GM12878 (cell line): ENCODE measurements at places on chromosomes 5 and 9. TPM values are rescaled to one million over a fixed set of nuclear protein-coding genes. Genes with fewer than 3 reads are reported as not detected.

DNA sequence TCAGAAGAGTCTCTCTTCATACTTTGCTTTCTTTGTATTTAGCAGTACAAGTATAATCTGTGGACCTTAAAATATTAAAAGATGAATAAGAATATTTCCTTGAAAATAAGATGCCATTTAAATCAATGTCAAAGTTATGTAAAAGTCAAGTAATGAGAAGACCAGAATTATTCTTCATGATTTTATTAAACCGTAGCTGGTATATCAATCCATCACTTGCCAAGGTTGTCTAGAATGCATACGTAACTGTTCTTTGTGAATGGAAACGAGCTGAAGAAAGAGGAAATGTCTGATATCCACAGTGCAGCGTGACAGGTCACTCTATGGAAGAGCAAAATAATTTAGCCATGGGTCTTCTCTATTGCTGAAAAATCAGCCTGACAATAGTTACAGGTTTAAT is 488.7 kb upstream of the CCNG1 start:
- H3K36me3 ChIP-seq = no peaks in the 10 kb centered on the region
- H3K4me1 ChIP-seq = no peaks in the 10 kb centered on the region
- no peak overlapping the region for H3K27ac ChIP-seq
- no peaks in the 10 kb centered on the region for H3K27me3 ChIP-seq

- no peak for DNase-seq
- no peaks in the 10 kb centered on the region for H3K27me3 ChIP-seq
- no peak overlapping the region for H3K27ac ChIP-seq
- H3K4me1 ChIP-seq = no peaks in the 10 kb centered on the region
- H3K36me3 ChIP-seq = no peaks in the 10 kb centered on the region
- H3K4me3 ChIP-seq = no peak overlapping the region
Observed at GRCh38 chr9:98558575-98558974, 150.2 kb downstream of the GABBR2 start.

SLC25A2 gene
- 0.44 and 0.58 TPM in 2 replicates for total RNA-seq

GRCh38 chr9:16544842-16545241 is 325.6 kb downstream of the BNC2 start:
- no peaks in the 10 kb centered on the region for H3K4me1 ChIP-seq
- no peak for DNase-seq
- no peaks in the 10 kb centered on the region for H3K36me3 ChIP-seq
- no peak overlapping the region for H3K4me3 ChIP-seq
- no peaks in the 10 kb centered on the region for H3K27me3 ChIP-seq

DNA sequence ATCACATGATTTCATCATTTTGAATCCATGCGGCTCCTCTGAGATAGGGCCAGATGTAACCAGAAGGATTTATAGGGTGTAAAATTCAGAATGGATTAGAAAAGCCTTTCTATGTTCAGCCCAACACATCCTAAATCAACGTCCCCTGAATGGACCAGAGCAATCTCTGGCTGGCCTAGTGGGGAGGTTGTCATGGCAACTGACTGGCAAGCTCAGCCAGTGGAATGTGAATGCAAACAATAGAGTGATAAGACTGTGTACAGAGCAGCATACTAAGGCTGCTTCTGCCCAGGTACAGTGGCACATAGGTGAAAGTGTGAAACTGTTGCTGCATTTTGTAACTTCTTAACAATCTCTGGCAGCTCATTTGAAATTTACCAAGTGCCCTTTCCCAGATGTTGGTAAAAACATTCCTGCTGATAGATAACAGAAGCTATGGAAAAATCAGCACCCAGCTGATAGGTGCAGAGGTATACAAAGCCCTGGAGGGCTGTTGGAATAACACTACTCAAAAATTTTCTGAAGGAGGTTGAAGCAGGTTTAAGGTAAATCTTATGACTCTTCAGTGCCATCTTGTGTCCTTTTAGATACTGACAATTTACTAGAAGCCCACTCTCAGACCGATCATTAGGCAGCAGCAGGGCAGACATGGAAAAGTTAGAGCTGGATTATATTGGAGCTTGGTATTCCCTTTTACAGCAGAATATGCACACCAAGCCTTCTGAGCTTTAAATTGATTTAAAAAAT is 267.2 kb downstream of the RAB3C start:
- no peak overlapping the region for H3K27ac ChIP-seq
- H3K27me3 ChIP-seq = no peaks in the 10 kb centered on the region
- DNase-seq = no peak
- no peak overlapping the region for H3K4me3 ChIP-seq
- H3K36me3 ChIP-seq = no peaks in the 10 kb centered on the region
